ENCODE measurements at places on chromosomes 12 and 14.

GRCh38 chr12:66033151-66033550 is 97.4 kb downstream of the LLPH start:
- no peak for DNase-seq

DNA sequence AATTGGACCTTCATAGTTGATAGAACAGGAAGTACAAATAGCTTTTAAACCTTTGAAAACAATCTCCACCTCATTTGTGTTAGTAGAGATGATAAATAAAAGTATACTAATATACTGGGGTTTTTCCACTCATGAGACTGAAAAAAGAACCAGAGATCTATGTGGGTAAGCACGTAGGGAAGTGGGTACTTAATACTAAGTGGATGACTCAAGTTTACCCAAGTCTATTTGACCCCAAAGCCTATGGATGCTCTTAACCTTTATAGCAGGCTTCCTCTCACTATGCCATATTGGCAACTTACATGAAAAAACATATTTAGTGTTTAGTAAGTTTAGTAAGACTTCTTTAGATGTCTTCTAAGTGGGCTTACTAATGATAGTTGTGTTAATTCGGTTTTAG is 49.2 kb upstream of the CHPT1 start:
- DNase-seq: no peak

DNA sequence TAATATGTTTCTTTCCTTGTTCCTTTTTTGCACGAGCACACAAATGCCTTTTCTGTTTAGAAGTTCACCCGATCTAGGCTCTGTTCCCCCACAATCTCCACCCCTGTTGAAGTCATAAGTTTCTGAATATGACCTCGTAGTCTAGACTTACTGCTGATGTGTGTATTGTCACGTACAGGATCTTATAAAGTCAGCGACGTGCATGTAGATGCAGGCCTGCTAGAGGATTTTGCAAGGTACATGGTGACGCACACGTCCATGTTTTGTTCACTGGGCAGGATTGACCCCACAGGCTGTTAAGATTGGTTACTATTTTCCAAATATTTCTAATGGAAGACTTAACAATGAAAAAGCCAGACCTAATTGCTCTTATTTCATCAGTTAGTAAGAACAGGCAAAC is 46.2 kb upstream of the CCDC91 start:
- no peak for DNase-seq

- no peak for DNase-seq
These were observed 46.5 kb downstream of the NT5DC3 start for GRCh38 chr12:103794309-103795213.

GRCh38 chr12:88816201-88816600 is 235.9 kb upstream of the KITLG start:
- no peak for DNase-seq

GRCh38 chr14:73244541-73245290 is 7.4 kb downstream of the PAPLN start:
- DNase-seq: no peak

DNA sequence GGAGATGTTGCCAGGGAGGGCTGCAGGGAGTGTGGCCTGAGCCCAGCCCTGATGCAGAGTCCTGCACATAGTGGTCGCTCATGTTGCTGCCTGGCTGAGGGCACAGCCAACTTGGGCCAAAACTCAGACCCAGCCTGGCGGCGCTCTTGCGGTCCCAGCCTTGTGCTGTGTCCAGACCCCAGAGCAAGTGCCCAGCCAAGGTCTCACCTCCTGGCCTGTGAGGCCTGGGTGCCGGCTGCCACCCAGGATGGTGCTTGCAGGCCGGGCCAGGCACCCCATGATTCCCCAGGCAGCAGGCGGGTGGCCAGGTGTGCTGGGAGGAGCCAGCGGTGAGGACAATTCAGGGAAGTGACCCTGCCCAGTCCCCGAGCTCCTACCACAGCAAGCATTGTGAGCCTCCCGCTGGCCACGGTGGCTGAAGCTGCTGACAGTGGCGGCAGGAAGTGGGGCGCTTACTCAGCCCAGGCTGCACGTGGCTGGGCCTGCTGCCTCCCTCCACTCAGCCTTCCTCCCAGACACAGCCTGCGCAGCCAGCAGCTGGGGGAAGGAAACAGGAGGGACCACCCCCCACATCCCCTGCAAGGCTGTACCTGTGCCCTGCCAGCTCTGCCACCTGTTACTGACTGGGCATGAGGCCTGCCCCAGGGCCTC is 17.7 kb upstream of the PGF start:
- DNase-seq: peak; percentile 67

- no peak for DNase-seq
These were observed 54.8 kb upstream of the FLRT2 start for GRCh38 chr14:85475113-85475512.

DNA sequence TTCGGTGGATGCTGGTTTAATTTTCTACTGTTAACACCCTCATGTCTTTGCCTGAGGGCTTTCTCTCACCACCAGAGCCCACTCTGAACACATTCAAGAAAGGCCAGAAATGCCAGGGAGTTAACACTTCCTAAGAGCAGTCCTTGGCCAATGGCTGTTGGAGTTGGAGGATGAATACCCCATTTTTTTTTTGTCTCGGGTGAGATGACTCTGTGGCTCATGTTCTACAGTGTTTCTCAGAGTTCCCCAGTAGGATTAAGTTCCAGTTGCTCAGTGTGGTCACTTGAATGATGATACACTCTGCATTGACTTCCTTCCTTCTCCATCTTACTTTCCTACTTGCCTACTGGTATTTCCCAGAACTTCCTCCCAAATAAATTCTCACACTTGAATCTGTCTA is 65.8 kb downstream of the FOS start:
- DNase-seq: no peak

DNA sequence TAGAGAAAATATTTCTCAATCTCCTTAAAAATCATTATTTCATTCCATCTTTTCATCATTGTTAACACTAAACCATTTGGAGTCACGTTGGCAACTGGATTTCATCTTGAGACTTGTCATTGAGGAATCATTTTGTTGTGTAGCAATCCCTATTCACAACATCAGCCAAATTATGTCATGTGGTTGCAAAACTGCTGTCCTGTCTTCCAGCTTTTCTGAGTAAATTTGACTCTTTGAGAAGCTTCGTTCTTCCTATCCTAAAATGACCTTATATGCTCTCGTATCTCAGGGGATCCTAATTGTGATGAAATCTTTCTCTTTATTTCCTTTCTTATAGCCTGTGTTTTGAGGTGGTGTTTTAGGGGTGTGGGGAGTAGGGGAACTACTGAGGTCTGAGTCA is 30.6 kb upstream of the KICS2 start:
- DNase-seq: no peak

DNA sequence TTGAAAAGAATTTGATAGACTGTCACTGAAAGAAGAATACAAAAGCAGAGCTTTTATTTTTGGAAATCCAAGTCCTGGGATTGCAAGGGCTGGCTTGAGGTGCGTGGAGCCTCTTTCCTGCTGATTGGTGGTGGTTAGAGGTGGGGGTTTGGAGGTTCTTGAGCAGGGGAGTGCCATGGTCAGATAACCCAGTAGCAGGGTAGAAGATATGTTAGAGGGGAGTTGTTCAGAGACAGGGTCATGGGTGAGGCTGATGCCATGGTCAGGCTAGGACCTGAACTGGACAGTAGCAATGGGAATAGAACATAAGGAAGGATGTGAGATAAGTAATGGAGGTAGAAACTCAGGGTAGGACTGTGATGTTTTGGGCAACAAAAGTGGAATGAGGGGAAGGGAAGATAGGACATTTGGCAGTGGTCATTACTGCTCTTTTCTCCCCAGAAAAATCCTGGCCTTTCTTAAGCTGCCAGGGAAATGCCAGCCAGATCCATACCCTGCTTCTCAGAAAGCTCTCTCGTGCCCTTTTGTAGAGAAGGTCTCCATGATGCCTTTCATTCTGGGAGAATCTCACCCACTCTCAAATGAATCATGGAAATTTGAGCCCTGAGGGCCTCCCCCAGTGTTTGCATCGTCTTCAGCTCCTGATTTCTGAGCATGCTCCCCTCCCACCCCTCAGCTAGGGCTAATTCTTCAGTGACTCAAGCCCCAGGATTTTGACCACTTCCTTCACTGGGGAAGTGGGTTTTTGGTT is 9.5 kb downstream of the EMP1 start:
- no peak for DNase-seq

- DNase-seq: no peak
These were observed 138.9 kb upstream of the MAX start for GRCh38 chr14:65241125-65241752.

DNA sequence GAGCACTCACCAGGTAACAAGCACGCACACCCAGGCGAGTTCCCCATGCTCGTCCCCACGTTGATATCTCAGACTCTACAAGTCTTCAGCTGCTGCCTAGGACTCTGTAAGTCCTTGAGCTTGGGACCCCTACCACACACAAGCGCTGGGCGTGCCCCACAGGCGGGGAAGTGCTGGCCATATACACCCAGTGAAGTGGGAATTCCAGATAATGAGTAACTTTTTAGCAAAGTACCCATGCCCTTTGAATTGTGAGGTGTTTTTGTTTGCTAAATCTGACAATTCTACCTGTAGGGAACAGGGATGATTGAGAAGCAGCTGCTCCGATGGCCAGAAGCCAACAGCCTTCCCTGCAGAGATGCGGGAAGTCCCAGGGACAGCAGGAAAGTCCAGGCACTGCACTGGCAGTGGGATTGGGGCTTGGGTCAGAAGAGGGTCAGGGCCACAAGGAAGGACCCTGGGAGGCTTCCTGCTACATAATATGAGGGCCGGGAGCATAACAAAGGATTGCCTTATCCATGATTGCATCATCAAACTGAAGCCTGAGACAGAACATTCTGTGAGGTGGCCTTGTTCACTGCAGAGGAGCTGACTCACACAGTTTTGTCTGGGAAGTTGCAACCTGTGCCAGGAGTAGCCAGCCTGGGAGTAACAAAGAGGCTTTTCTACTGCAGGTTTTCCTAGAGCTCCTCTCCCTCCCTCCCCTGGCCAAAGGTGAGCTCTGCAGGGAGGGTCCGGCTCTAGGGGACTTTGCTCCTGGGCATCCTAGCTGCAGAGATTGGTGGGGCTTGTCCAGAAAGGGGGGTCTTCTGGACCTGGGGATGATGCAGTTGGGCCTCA is 13.2 kb upstream of the SERPINA3 start:
- no peak for DNase-seq

GRCh38 chr12:127063339-127064072 is 1203.5 kb upstream of the TMEM132C start:
- no peak for DNase-seq

DNA sequence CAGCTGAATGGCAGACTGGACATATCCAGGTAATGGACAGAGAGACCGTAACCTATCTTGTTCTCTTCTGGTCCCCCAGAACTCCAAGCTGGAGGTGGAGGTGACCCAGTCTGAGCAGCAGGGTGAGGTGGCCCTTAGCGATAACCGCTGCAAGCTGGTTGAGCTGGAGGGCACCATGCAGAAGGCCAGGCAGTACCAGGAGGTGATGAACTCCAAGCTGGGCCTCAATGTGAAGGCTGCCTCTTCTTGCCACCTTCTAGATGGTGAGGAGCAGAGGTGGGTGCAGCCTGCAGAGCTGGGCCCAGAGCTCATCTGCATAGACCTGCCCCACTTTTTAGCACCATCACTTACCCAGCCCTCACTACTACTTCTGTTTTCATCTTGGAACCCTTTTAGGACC is 7.2 kb upstream of the KRT86 start:
- no peak for DNase-seq

DNA sequence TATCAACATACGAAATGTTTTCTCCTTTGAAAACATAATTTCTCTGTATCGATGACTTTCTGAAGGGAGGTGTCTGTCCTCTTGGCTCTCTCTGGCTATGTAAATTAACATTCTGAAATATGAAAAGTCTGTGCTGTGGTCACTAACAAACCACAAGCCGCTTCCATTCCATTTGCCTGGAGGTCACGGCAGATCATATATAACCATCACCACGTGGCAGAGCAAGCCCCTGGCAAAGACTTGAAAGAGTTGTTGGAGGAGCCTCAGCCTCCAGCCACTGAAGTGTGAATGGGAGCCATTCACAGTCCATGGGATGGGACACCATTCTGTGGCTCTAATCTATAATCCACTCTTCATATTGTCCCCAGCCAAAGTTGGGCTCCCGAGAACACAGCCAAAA is 39.6 kb downstream of the CDKL1 start:
- DNase-seq: no peak

DNA sequence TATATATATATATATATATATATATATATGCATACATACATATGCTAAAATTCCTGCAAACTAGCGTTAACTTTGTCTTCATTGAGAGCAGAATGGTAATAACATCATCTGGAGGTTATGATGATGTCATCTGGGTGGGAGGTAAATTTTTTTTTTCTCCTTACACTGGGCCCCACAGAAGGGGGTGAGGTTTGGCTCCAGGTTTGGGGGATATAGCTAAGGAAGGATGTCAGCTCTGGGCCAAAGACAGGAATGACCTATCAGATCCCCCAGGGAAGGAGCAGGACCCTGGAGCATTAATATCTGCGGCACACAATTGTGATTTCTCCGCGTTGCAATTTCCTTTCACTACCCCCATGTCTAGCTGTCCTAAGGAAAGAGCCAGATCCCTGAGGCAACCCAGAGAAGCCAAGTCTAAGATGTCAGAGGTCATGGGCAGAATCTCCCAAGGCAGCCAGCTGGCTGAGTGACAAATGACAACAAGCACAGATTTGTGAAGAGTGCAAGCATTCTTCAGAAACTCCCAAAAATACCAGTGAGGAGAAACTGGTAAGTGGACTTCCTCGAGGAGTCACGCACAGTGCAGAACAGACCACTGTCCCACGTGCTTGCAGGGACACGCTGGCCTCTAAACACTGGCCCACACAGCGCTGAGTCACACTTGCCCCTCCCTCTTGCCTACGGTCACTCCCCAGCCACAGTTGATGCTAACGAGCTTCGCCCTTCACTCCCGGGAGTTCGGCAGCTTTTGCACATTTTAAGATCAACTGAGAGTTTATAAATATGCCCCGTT is 9.9 kb downstream of the UBC start:
- DNase-seq: no peak

DNA sequence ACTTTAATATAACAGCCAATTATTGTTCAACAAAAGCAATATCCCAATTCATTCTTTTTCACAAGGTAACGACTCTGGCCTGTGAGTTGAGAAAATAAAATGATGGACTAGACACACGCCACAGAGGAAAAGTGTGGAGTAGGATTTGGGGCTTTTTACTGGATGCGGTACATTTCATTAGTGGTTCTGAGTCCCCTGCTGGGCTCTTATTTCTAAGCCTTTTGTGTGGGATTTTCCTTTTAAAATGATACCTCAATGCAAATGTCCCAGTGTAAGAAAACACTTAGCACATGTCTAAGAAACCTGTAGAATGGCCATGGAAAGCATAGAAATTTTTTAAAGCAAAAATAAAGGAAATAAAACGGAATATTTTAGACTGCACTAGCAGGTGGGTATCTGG is 73.4 kb downstream of the C12orf42 start:
- DNase-seq: no peak

GRCh38 chr14:42855085-42855484 is 1248.4 kb downstream of the LRFN5 start:
- no peak for DNase-seq

Data from GM12891 (cell line).